ENCODE measurements at places on chromosomes 1 and 21.

DNA sequence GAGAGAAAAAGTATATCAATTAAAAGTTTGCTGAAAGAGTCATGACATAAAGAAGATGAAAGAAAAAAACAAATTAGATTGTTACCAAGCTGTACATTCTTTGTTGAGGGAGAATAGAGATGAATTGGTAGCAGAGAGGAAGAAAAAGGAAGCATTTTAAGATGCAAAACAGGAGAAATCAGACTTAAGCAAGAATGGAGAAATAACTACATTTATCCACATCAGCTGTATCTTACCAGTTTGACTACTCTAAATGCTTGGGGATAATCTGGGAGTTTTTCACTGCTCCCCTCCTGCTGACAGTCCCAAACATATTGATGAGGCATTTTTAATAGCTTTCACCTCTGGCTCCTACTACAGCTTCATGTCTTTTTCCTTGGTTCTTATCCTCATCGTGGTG lies 16.8 kb upstream of the PTPRC start:
- no peak for DNase-seq

GRCh38 chr1:54404939-54405897 lies 976 bp downstream of the SSBP3 start:
- DNase-seq: no peak

DNA sequence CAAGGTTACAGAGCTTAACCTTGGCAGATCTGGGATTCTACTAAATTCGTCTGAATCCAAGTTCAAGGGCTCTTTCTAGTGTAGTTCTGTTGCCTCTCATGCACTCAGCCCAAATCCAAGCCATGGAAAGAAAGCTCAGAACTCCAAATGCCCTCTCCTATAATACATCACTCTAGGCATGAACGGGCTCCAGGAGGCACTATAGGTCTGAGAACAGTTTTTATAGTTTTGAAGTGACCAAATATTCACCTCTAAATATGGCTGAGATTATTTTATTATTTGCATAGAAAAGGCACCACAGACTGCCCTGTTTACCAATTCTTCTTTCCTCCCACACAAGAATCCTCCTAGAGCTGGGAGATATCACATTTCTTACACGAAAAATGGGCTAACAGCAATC lies 327.9 kb upstream of the BEND5 start:
- DNase-seq: no peak

DNA sequence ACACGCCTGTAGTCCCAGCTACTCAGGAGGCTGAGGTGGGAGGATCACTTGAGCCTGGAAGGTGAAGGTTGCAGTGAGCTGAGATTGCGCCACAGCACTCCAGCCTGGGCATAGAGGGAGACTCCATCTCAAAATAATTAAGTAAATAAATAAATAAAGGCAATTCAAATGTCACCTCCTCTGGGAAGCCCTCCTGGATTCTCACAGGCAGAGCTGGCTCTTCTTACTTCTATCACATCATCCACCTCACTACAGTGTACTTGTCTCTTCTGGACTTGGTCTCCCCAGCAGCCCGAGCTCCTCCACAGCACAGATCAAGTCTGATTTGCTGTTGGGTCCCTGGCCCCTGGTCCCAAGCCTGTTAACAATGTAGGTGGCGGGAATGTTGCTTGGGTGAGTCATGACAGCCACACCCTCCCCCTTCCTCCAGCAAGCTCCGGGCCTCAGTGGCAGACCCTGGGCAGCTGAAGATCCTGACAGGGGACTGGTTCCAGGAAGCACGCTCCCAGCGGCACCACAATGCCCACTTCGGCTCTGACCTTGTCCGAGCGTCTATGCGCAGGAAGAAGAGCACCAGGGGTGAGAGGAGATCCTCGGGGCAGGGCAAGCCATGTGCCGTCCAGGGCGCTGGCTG lies 5.3 kb downstream of the SYTL1 start:
- no peak for DNase-seq

- DNase-seq: no peak
These were observed 355.7 kb downstream of the LTN1 start for GRCh38 chr21:28636752-28637691.

GRCh38 chr1:112625696-112626095 lies 6.1 kb downstream of the CAPZA1 start:
- no peak for DNase-seq

DNA sequence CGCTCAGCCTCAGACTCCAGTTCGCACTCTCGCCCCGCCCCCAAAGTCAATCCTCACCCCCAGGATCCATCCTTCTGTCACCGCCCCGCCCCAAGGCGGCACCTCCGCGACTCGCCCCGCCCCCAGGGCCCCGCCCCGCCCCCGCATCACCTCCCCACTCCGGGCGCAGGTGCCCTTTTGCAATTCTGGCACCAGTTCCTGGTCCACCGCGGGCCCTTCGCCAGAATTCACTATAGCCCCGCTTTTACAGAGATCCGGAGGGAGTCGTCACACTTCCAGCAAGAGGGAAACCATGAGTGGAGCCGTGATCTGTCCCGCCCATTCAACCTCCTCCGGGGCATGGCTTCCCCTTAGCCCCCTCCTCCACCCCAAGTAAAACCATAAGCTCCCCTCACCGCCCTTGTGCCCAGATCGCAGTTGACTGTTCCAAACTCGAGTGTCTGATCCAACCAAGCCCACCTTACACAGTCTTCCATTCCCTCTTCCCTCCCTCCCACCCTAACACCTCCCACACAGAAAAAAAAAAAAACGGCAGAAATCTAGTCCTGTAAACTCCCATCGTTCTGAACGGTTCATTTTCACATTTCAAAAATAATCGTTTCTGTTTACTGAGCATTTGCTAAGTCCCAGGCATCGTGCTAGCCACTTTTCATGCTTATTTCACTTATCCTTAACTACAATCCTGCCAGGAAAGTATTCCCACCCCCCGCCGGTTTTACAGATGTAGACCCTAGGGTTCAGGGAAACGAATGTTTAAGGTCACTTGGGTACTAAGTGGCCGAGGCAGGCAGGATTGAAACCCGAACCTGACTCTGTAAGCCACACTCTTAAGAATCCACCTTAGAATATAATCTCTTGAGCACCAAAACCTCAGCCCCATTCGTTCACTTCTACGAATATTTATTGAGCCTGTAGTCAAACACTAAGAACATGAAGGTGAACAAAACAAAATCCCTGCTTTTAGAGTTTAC lies 1.3 kb upstream of the DNAJC16 start:
- DNase-seq: no peak

DNA sequence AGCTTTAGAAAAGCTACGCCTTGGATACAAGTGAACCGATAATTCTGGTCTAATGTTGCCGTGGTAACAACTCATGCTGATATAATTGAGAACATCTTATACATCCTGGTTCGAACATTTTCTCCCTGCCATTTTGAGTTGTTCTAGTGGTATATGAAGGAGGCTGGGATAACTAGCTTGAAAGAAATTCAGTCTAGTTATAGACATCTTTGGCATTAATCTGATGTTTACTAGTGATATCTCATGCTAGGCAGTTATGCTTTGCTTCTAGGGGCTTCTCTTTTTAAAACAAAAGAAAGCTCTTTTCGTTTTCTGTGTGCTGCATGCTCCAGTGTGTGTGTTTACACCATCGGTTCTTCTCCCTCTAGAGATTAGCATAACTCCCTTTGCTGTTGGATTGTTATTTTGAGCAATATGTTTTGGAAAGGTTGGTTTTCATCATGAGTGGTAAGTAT lies 20.5 kb downstream of the PRKACB start:
- no peak for DNase-seq

DNA sequence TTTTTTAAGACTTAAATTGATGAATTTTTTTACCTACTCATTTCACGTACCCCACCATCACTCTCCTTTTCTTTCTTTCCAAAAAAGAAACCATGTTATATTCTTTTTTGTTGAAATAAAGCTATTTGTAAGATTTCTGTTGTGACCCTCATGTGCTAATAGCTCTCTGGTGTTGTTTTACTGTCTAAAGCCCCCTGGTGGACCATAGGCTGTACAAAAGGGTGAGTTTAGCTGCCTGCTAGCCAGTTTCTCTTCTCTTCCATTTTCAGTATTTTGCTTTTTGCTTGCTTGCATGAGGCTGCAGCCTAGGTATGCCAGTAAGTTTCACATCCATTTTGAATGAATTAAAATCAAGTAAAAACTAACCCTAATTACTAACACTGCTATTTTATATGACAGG lies 15.6 kb upstream of the VAMP3 start:
- no peak for DNase-seq

DNA sequence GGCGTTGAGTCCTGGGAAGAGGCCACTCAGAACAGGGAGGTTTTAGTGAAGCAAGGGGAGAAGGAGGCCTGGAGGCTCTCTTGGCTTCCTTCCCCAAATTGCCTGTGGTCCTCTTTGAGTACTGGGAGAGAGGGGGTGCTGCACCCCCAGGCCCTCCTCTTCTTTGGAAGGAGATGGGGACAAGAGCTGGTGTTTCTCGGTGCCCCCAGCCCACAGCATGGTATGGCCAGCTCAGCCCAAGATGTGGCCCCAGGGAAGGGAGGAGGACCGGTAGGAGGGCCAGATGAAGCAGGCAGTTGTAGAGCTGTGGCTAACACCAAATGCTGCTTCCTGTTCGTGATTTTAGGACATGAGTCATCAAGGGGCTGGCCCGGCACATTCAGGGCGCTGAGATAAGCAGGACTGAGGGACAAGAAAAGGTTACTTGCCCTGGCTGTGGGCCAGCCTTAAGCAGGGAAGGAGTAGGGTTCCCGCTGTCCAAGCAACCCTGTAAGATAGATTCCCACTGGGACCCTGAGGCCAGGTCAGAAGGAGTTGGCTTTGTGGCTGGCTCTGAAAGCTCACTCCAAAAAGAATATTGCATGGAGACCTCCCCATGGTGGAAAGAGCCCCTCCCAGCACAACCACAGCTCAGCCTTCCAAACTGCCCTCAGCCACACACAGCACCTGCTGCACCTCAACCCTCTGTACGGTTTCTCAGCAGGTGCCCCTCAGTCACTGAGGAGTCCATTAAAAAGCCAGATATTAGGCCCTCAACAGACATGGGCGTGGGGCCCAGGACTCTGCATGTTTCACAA lies 4.9 kb upstream of the TNFRSF1B start:
- DNase-seq: peak; percentile 66

DNA sequence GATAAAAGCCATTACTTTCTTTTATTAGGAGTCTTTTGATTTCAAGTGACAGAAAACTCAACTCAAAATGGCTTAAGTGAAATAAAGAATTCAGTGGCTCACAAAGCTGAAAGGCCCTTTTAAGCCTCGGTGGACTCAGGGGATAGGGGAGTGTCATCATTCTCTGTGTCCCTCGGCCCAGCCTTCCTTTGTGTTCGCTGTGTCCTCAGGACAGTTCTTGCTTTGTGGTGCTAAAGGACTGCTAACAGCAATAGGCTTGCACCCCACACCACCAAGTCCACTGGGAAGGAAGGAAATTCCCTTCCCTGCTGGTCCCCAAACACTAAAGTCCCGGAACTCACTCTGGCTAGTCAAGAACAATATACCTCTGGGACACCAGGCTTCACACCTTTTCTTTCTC lies 129.2 kb downstream of the NTPCR start:
- no peak for DNase-seq

GRCh38 chr1:21149855-21150432 lies 26.8 kb downstream of the EIF4G3 start:
- no peak for DNase-seq

- DNase-seq: no peak
These were observed 6.8 kb upstream of the AADACL3 start for GRCh38 chr1:12709091-12709491.

DNA sequence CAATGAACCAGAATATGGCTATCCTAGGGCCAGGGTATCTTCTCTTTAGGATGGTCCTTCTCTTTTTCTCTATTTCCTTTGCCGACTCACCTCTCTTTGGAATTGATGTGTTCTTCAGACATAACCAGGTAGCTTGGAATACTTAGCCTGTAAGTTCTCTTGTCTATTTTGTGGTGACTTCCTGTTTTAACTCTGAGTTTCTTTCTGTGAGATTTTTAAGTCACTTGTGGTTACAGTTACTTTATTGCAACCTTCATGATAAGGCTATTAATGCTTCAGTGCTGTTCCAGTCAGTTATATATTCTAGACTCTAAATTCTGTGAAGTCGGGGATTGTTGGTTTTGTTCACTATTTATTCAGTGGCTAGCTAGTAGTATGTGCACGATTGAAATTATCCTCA lies 46.2 kb downstream of the DISP1 start:
- no peak for DNase-seq

DNA sequence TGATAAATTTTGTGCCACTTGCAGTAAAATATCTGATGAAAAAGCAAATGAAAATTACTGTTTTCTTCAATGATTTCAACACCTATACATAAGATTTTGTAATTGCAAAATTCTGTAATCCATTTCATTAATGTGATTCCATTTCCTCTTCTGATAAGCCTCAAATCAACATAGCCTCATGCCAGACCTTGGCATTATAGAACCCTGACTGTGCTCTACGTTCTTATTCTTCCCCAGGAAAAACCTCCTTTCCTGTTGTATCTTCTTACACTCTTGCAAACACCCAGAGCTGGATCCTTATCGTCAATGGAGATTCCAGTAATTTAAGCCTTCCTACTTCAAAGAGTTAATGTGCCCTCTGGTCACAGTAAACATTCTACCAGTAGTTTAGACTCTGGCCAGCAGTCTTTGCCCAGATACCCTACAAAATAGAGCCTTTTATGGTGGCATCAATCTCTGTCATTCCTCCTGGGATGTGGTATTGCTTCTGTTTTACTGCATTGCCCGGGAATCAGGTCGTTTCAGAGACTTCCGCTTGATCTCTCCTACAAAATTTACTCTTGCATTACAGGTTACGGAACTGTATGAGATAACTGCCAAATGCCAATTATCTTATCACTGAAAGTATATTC lies 48.5 kb upstream of the CHRM3 start:
- DNase-seq: no peak

DNA sequence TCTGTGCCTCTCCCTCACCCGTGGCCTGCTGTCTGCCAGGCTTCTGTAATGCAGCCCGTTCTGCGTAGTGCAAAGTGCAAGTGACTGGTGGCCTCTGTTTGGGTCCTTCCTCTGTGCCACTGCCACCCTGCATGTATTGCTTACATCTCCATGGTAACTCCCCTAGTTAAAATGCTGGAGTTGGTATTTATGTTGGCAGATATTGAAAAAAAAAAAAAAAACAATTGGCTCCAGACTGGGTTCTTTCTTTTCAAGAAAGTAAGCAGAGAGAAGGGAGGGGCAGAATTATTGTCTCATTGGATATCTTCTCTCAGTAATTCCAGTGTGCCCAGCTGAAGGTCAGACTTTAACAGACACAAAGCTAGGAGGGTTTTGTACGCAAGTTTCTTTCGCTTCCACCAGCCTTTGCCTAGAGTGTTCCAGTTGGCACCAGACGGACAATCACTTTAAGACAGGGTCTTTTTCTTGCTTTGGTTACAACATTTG lies 242.3 kb downstream of the PBX1 start:
- no peak for DNase-seq

Data from activated T-helper 9 cell treated with anti-CD3 and anti-CD28 coated beads, Interleukin-2, amount 50 U/mL, for 16 hours (primary cell).